ENCODE measurements at places on chromosomes 5 and 9.

DNA sequence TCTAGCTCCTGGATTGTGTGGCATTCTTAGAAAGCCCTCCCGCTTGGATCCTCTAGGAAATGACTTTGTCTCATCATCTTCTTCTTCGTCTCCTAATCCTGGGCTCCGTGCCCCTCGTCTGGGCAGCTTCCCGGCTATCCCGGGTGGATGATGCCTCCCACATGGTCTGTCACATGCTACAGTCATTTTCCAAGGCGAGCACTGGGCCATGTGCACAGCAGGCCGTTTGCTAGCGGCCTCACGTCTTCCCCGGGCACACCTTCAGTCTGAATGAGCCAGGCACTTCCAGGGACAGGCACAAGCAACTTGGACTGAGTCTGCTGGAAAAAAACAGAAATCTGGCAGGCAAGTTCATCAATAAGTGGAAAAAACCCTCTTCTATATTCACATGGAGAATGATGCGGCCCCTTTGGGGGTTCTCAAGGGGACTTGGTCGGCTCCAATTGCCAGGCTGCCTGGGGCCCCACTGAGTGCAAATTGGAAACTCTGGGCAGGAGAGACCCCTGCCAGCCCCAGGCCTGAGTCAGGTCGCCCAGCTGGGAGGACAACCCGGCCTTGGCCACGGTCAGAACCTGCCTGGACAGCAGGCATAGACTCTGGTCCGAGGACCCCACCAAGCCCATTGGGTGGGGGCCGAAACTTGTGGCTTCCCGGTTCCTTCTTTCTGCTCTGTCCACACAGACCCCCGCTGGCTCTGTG is 11.1 kb upstream of the WNK2 start:
- DNase-seq: no peak

- DNase-seq: no peak
These were observed 56.8 kb upstream of the OLFM1 start for GRCh38 chr9:135030566-135031226.

DNA sequence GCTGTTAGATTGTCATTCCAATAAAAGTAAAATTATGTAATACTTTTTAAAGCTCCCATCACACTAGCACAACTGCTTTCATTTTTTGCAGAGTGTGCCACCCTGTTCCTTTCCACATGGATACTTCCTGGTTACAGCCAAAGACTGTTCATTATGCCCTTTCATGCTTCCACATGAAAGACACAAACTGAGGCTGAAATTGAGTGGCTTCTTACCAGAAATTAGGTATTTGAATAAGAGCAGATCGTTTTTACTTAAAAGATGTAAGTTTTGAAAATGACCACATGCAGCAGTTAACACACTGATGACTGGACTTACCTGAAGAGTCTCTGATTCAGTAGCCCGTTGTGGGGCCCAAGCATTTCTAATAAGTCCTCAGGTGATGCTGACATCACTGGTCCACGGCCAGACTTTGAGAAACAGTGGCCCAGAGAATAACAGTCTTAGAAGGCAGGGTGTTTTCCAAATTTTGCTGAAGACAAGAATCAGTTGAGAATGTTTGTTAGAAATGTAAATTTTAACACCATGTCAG is 187.6 kb upstream of the DMRT1 start:
- DNase-seq: no peak

DNA sequence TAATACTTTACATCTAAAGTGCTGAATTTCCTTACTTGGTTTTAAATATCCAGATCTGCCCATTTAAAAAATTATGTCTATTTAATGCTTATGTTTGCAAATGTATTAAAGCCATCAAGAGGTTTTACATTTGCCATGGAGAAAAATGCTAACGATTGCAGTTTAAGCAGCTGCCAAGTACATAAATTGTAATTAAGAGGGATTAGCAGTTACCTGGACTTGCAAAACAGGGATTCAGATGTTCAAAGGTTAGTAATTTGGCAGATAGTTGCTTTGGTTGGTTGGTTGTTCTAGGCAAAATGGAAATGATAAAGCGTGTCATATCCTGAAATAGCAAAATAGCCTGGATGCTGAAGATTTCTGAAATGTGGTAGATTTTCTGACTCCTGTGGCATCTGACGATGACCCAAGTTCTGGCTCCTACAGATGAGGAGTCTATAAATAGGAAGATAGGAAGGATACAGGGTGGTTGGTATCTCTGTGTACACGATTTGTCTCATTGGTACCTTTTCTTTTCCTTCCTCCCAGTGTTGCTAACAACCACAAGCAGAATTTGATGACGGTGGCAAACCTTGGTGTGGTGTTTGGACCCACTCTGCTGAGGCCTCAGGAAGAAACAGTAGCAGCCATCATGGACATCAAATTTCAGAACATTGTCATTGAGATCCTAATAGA is 282.9 kb downstream of the NR3C1 start:
- no peak for DNase-seq

GRCh38 chr5:78738693-78739300 is 90.2 kb upstream of the LHFPL2 start:
- DNase-seq: no peak

GRCh38 chr5:158953929-158954534 is 145.7 kb downstream of the EBF1 start:
- DNase-seq: no peak

- DNase-seq: peak; percentile 14
These were observed 10.8 kb downstream of the KCNV2 start for GRCh38 chr9:2727966-2728613.

- DNase-seq: no peak
These were observed 57.2 kb downstream of the RFX3 start for GRCh38 chr9:3468421-3469205.

DNA sequence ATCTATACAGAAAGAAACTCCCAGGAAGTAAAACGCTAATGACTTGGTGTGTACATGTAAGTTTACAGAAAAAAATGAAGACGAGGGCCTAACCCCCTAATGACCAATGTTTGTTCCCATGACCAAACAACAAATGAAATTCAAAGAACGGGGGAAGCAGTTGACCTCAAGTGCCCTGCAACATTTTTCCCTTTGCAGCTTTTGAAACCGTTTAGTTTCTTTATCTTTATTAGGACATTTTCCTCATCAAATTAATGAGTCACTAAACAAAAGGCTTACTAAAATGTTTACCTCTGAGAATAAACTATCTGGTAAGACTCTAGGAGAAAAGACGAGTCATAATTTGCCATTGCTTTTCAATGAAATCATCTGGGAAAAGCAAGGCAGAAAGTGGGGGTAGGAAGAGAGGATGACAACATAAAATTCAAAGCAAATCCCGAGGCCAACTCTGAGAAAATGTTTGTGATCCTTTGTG is 57.4 kb downstream of the LHFPL2 start:
- no peak for DNase-seq

DNA sequence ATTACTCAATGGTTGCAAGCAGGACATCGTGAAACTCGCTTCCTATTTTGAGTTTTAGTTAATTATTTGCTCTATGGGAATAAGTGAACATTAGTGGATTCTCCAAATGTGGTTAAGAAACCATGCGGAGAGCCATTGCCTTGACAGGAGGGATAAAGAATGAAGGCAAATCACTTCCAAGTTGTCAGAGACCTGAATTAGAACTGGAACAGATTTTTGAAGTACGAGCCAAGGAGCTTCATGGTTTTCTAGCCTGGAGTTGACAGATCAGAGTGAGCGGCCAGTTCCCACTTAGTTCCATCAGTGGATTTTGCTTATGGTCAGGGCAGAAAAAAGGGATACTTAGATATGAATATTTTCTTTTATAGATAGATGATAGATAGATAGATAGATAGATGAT is 171.4 kb upstream of the CDH10 start:
- no peak for DNase-seq

DNA sequence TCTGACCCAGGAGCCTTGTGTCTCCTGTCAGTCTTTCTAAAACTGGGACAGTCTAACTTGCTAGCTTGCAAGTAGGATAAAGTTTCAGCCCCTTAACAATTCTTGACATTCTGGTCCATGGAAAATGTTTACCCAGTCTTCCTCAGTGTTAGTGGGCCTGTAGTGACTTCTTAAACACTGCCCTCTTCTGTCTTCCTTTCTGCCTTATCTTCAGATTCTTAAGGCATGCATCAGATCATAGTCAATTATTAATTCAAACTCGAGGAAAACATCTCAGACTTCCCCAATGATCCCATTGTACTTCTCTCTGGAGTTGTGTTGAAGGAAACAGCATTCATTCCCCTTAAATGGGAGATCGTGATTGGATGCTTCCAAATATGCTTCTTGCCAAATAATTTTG is 1199.8 kb downstream of the DTWD2 start:
- no peak for DNase-seq

DNA sequence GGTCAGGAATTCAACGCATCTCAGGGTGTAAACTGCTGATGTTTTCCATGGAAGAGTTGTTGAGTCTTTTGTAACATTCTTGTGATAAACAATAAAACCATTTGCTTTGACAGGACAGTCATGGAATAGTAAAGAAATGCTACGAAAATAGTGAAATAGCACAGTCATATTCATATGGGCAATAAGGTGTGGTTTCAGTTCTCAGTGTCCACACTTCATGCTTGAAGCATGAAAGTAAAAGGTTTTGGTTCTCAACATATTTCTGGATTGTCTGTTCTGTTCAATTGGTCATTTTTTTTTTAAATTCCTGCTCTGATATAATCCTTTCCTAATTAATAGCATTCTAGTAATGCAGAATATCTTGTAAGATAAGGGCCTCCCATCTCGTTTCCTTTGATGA is 467.6 kb upstream of the ZNF608 start:
- no peak for DNase-seq

DNA sequence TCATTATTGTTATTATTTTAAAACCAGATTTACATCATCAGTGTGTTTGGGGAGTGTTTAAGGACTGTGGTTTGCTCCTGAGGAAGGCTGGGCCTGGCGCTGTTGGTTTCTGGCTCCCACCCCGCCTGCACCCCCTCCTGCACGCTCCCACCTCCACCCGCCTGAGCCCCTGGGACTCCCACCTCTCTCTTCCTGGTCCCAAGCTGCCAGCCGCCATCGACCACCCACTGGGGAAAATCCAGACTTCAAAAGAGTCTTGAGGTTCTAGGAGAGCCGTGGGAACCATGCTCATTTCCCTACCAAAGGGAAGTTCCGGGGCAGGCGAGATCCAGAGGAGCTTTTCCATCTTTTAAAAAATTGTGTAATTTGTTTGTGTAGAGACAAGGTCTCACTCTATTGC is 35.0 kb upstream of the FUBP3 start:
- DNase-seq: no peak

- peak; percentile 58 for DNase-seq
These were observed 467 bp downstream of the CNOT6 start for GRCh38 chr5:180494510-180495181.

DNA sequence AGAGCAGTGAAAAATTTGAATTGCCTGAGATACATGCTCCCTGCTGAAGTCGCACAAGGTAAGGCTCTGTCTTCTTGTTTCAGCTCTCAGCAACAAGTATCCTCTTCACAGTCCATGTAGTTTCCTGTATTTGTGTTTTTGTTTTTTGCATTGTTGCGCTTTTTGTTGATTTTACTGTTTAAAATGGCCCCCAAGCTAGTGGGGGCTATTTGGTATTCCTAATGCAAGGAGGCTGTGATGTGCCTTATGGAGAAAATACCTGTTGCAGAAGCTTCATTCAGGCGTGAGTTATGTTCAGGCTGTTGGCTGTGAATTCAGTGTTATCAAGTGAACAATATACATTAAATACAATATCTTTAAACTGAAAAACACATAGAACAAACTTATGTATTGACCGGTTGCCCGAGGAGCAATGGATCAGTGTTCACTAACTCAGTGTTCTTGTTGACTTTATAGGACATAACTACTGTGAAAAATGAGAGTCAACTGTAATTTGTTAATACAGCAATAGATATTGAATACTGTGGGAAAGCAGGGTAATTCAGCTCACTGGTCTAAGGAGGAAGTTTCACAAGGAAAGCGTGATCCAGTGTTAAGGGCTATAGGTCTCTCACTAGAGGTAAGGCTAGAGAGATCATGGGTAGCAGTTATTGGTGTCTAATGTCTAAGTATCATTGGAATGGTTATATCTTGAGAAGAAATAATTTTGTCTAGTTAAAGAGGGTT is 150.5 kb downstream of the GCNT1 start:
- DNase-seq: no peak

GRCh38 chr5:138943599-138944173 is 68.6 kb upstream of the LRRTM2 start:
- no peak for DNase-seq

- no peak for DNase-seq
These were observed 15.1 kb downstream of the HNRNPK start for GRCh38 chr9:83964973-83965349.

- DNase-seq: no peak
These were observed 60.8 kb upstream of the TMC1 start for GRCh38 chr9:72460342-72461312.

GRCh38 chr9:121218357-121219027 is 16.8 kb upstream of the RAB14 start:
- DNase-seq: no peak

GRCh38 chr9:19486803-19487202 is 78.0 kb downstream of the ACER2 start:
- DNase-seq: no peak

DNA sequence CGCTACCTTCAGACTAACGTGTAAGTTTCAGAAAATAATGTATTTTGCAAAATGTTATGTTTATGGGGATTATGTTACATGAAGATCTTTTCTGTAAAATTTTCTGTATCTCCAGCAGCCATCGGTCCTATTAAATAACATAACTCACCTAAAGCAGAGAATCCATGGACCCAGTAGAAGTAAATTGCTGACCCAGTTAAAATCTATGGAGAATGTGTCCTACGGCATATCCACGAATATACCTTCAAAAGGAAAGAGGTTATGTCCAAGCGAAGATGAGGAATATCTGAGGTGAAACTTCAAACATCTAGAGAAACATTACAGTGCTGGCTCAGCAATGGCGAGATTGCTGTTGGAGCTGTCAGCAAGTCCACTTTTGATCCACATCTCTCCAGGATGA is 492.2 kb upstream of the ADAMTS16 start:
- no peak for DNase-seq

DNA sequence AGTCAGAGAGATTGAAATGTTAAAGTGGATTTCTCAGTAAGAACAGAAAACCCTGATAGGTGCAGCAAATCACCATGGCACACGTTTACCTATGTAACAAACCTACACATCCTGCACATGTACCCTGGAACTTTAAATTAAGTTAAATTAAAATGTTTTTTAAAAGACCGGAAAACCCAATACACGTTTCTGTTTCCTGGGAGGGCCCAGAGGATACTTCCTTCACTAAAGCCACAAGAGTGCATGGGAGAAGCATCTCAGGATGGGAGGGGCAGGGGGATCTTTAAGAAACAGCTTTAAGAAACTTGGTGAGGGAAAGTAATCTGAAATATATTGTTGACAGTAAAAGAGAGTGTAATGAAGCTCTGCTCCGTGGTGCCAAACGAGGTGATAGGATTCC is 164.7 kb upstream of the PTGER4 start:
- no peak for DNase-seq

Data from CD4-positive, alpha-beta T cell treated with Interferon alpha-2 for 1 hour (primary cell).